ENCODE measurements at places on chromosomes 11 and 22.

- DNase-seq = no peak
Measured at GRCh38 chr11:119583585-119583984, 145.4 kb downstream of the NECTIN1 start.

DNA sequence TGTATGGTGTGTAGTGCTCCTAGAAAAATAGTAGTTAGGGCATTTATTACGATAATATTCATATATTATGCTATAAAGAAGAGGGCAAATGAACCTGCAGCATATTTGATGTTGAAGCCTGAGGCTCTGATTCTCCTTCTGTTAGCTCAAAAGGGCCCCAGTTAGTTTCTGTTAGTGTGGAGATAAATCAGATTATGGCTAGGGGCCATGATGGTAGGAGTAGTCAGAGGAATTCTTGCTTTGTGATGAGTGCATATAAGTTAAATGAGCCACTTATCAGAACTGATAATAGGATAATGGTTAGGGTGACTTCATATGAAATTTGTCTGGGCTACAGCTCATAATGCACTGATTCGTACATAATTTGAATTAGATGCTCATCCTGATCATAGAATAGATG lies 298.4 kb downstream of the DYNC2H1 start:
- no peak for DNase-seq

DNA sequence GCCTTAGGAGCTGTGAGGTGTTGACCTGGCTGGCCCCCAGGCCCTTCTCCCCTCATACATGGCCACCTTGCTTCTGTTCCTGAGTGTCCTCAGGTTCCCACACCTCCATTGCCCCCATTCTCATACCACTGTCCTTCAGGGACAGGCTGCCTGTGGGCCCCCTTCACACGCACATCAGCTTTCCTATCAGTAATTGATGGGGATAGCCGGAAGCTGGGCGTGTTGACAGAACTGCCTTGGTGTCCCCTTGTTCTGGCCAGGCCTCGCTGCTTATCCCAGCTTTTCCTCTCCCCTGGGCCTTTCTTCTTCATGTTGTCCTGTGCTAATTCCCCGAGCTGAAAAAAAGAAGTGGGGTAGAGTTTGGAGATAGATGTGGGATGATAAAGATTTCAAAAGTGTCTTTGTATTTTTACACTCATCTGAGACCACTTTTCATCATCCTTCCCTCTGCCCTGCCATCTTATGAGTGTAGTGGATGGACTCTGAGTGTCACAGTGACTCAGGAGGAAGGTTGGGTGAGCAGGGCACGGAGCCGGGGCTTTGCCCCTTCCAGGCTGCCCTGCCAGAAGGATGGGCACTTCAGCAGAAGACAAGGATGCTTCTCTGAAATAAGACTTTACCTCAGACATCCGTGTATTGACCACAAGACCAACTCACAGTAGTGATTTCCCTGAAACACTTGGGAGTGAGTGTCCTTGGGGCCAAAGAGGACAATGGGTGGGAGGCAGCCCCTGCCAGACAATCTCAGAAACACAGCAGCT lies 42.8 kb downstream of the MED15 start:
- DNase-seq = peak; percentile 41

- no peak for DNase-seq
Measured at GRCh38 chr11:68338051-68338780, 25.8 kb downstream of the LRP5 start.

GRCh38 chr22:45164270-45165088 lies 754 bp downstream of the NUP50 start:
- peak; percentile 24 for DNase-seq

DNA sequence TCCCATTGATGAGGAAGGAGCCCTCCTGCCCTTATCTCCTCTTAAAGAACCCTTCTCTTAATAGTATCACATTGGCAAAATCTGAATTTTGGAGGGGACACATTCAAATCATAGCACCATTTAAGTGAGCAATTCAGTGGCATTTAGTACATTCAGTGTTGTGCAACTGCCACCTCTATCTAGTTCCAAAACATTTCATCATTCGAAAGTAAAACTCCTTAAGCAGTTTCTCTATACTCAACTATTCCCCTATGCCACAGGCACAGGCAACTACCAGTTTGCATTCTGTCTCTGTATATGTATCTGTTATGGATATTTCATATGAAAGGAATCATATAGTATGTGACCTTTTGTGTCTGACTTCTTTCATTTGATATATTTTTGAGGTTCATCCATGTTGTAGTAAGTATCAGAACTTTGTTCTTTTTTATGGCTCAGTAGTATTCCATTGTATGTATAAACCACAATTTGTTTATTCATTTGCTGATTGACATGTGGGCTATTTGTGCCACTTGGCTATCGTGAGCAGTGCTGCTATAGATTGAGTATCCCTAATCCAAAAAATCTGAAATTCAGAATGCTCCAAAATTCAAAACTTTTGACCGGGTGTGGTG lies 22.9 kb downstream of the FAR1 start:
- DNase-seq = no peak

DNA sequence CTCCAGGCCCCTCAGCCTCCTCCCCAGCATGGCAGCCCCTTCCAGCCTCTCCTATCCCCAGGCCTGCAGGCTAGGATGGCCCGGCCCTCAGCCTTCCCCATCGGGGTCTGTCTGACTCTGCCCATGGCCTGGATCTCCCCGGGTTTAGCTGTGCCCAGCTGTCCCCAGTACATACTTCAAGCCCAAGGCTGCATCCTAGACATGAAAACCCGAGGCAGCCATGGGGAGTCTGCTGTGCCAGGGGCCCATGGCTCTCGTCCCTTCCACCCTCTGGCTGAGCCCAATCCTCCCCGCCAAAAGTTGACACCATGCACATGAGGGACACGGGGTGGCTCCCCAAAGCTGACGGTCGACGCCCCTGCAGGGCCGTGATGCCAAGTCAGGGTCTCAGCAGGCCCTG lies 22.2 kb upstream of the FADD start:
- no peak for DNase-seq

GRCh38 chr11:45037434-45038005 lies 86.8 kb upstream of the TP53I11 start:
- DNase-seq = no peak

DNA sequence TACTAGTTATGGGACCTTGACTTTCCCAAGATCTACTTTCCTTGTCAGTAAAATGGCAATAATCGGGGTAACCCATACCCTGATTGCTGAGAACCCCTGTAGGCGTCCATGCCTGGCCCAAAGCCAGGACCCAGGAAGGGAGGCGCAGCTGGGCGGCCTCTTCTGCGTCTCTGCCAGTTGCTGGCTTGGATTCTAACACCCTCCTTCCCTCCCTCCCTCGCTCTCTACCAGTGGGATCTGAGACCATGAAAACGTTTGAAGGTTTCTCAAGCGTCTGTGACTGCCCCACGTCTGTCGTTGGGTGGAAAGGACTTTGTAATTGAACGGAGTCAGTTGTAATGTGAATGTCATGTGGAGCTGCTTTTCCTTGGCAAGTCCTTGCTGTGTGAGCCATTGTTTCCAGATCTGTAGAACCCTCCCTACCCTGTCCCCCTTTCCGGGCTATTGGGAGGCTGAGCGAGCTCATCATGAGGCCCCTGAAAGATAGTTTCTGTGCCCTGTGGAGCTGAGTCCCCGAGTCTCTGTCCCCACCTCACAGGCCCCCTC lies 47.8 kb downstream of the PARVB start:
- DNase-seq = no peak

GRCh38 chr22:50313021-50313420 lies 5.6 kb upstream of the PLXNB2 start:
- no peak for DNase-seq

DNA sequence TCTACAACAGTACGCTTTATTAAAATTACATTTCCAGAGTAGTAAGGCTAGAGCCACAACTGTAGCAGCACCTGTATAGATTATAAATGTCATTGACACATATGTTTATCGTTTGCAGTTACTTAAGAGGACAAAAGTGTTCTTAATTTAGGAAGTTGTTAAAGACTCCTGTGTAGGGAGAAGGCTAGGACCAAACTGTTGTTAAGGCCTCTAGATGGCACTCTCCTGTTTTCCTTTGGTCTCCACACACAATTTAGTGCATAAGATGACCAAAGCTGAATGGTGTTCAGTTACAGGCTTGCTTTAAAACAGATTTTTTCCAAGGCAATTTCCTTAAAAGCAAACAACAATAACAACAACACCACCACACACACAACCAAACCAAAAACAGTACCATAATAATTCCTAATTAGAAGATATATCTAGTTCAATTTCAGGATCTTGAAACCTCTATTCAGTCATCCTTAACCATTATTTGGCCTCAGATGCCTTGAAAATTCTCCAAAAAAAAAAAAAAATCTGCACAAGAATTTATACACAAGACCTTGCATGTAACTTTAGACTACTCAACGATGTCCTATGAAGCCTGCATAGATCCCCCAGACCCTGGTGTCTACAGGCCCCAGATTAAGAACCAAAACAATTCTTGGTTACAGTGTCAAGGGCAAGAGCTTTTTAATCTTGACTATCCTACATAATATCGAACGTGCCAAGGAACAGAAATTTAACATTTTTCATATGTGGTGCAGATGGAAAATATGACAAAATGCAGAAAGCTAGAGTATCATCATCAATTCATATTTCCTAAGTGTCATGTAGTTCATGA lies 42.6 kb upstream of the APOA1 start:
- DNase-seq = peak; percentile 65

GRCh38 chr11:120972621-120973020 lies 51.3 kb upstream of the TBCEL start:
- DNase-seq = no peak

DNA sequence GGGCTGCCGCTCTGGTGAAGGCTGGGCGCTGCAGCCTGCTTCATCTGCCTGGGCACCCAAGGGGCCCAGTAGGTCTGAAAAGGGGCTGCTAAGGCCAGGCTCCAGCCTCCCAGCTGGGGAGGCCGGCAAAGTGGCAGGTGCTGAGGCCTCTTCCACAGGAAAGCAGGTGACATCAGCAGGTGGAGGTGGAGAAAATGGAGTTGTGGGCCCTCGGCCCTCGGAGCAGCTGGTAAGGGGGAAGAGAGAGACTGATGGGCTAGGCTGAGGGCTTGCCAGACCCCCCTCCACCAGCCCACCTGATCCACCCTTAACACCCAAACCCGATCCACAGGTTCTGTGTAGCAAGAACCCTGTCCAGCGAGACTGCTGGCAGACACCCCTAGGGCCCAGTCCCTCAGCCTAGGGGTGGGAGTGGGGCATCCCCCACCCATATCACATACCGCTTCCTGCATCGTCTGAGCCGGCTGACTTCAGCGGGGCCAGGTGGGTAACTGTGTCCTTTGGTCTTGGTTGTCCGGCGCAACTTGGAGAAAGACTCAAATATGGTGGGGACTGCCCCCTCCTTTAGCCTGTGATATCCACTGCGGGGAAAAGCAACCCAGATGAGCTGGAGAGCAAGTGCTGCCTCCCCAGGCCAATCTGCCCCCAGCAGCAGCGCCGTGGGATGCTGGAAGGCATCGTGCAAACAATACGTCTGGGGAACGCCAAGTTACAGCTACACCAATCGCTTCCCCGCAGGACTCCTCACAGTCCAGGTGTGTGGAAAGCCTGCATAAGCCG lies 1.5 kb downstream of the THAP7 start:
- DNase-seq = no peak

- DNase-seq = no peak
Measured at GRCh38 chr11:87255589-87255988, 217.9 kb downstream of the TMEM135 start.

DNA sequence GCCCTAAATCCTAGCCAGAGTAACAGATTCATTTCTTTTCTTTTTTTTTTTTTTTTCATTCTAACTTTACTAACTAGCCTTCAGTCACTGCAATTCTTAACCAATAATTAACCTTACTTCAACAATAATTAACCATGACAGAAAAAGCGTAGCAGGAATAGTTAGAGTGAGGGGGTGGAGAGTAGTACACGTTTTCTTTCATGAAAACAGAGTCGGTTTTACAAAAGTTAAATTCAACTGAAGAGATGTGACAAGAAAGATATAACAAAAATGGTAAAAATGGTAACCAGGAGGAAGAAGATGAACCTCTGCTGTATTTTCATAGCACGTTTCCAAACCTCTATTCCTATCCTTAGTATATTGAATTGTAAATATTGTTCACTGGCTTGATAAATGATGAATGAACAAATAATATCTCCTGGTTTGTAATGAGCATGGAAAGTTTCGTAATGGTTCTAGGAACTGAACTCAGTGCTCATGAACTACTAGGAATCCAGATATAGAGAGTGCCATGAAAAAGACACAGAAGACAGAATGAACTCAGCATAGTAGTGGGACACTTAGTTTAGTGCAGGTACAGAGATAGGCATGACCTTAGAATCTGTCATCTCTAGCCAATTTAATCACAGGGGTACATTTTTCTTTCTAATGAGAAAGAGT lies 116.5 kb upstream of the ANO5 start:
- no peak for DNase-seq

- peak; percentile 20 for DNase-seq
Measured at GRCh38 chr11:124799348-124800225, 619 bp downstream of the MSANTD2 start.

DNA sequence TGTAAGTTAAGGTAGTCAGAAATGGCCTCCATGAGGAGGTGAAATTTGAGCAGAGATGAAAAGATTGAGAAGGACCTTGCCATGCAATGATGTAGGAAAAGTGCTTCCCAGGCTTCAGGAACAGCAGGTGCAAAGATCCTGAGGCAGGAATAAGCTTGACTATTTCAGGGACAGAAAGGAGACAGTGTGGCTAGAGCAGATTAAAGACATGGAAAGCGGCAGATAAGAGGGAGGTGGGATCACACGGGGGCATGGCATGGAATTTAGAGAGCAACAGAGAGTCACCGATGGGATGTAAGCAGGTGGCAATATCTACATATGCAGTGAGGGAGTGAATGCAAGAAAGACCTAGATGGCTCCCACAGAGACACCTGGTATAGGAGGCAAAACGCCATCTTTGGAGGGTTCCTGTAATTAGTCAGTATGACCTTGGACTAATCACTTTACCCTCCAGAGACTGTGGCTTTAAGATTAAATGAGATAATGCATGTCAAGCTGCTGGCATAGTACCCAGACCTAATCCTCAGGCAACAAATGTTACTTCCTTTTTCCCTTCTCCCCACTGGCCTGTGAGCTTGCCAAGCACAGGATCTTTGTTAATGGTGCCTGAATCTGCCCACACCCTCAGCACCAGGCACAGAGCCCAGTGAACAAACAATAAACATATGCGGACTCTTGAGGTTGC lies 24.6 kb upstream of the ACER3 start:
- no peak for DNase-seq

- DNase-seq = no peak
Measured at GRCh38 chr22:49229483-49230193, 598.0 kb downstream of the BRD1 start.

DNA sequence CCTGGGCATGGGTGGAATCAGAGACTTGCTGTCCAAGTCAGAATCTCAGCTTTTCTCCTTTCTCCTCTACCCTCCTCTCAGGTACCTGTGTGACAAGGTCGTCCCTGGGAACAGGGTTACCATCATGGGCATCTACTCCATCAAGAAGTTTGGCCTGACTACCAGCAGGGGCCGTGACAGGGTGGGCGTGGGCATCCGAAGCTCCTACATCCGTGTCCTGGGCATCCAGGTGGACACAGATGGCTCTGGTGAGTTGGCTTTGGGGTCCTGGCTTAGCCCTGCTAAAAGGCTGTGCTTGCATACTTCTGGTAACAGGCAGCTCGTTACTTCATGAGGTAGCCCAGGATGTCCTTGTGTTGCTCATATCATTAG lies 10.7 kb downstream of the MCM5 start:
- DNase-seq = no peak

All from CD4-positive, alpha-beta T cell treated with Interleukin-2 at 100 ng/mL for 4 hours (primary cell).